ENCODE measurements at places on chromosomes 11 and 22.

DNA sequence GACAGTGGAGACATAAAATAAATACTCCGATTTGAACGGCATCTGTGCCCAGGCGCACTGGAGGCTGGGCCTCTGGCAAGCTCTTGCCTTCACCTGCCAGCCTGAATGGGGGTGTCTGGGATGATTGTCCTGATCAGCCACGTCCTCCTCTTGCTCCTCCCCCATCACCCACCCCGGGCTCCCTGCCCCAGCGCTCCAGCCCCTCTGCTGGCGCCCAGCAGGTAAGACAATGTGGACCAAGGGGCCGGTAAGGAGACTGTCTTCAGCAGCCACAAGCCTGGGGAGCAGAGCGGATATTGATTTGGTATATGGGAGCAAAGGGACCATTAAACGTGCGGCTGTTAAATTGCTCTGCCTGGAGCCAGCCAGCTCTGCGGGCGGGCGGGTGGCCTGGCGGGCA is 24.9 kb downstream of the WNT11 start:
- no peak for DNase-seq

DNA sequence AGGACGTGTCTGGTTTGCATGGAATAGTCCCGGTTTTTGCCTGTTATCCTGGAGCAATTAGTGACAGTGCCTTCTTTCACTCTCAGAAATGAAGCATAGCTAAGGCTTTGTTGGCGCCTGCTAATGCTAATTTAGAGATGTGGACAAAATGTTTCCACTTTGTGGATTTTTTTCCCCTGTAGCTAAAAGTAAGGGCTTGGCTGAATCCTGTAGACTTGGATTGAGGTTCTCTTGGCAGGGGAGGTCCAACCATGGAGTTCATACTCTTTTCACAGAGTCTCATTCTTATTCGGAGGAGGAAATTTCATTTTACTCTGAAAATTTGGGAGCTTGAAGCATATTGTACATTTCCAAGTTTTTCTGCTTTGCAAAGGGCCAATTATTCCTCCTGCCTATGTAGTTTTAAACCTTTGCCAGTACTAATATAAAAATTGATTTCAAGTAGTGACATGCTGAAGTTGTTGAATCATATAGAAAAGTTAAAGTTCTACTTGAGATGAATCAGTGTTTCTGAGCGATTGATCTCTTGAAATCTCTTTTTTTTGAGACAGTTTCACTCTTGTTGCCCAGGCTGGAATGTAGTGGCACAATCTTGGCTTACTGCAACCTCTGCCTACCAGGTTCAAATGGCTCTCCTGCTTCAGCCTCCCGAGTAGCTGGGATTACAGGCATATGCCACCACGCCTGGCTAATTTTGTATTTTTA is 20.0 kb downstream of the PPFIA1 start:
- no peak for DNase-seq

GRCh38 chr11:81942646-81943045 is 791.0 kb downstream of the FAM181B start:
- DNase-seq: no peak

- DNase-seq: no peak
Observed at GRCh38 chr11:76388408-76388807, 7.3 kb downstream of the GVQW3 start.

DNA sequence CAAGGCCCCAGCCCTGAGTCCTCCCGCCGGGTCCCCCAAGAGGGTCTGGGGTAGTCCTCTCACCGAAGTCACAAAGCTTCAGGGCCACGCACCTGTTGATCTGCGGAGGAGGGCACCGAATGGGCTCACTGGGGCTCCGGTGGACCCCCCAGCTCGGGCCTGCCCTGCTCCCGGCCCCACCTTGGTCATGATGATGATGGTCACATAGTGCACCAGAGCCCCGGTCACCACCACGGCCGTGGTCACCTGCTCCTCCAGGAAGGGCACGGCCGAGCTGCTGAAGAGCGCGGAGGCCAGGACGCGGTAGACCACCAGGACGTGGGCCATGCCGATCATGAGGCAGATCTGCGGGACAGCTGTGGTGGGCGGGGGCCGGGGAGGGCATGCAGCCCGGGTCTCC is 13.5 kb upstream of the SIGIRR start:
- no peak for DNase-seq

DNA sequence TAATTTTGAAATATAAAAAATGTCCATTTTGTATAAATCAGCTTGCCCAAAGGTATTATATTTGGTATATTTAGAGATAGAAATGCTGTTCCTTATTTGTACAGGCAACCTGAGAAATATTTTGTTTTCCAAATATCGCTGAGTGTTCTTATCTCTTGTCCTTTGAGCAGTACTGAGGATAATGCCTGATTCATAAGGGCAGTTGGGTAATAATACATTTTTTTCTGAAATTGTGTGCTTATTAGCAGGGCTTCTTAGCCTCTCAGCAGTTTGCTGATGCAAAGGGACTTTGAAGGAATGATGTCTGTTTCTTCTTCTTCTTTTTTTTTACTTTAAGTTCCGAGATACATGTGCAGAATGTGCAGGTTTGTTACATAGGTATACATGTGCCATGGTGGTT is 69.1 kb downstream of the LDLRAD3 start:
- DNase-seq: no peak

- no peak for DNase-seq
Observed at GRCh38 chr11:70378506-70379134, 19.7 kb upstream of the CTTN start.

GRCh38 chr22:45452565-45453379 is 39.3 kb downstream of the RIBC2 start:
- no peak for DNase-seq

- DNase-seq: no peak
Observed at GRCh38 chr11:84103096-84103495, 816.9 kb upstream of the CCDC90B start.

DNA sequence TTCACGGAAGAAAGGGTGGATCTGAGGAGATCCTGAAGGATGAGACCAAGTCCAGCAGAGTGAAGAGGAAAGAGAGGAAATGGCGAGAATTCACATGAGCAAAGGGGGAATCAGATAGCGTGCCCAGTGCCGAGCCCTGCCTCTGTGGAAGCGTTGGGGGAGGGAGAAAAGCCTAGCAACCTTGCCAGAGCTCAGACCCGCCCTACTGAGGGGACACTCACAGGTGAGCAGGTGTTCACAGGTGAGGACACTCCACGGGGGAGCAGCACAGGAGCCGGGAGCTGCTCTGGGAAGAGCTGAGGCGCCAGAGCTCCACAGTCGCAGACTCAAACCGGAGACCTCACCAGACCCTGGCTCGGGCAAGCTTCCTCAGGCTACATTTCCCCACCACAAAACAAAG is 56.2 kb downstream of the MICAL3 start:
- no peak for DNase-seq

GRCh38 chr11:84061726-84062125 is 775.6 kb upstream of the CCDC90B start:
- DNase-seq: no peak

DNA sequence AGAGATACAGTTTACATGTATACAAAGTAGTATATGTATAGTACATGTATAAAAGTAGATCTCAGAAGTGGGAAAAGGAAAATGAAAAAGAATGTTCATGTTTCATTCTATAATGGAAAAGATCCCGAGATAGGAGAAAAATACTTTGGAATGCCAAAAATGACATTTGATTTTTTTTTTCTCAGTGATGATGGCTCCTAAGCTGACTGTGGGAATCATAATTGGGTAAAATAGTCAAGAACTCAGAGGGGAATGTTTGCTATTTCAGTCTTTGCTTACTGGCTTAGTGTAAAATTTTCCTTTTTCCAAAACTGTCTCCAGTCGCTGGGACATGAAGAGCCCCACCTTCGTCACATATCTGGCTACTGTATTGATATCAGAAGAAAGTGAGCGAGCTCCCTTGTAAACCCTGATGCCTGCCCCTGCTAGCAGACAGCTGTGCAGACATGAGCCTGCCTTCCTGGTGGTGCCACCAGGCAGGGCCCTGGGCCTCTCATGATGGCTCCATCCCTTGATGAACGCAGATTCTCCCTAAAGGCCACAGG is 944.6 kb downstream of the NTM start:
- DNase-seq: no peak

DNA sequence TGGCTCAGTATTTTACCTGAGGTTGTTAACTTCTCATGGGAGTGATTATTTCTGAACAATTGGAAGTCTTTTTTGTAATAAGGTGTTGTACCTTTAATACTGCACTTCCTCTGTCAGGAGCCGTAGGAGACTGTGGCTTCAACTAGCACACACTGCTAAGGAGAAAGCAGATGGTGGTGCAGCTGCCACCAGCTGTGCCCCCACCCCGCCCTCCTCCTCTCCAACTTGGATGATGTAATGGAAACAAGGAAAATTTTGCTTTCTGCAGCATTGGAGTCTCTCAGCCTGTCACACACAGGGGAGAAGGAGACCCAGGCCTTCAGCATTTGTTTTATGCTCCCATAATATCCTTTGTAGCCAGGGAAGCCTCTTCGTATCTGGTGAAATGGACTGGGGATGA is 91.2 kb downstream of the TEAD1 start:
- DNase-seq: no peak

DNA sequence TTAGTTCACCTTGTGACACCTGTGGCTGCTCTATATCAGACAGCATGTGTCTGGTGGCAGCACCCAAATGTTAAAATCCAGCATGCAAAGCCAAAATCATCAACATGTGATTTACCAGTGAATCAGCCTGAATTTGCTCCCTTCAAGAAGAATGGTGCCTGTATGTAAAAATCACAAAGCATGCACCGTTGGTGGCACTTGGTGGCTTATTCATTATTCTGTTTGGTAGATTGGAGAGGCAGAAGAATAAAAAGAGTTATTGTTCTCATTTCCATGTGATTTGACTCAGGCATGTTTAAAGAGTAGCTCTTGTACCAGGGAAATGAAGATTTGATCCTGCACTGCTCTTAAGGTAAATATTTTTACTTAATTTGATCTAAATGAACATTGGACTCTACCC is 143.9 kb upstream of the MPPED2 start:
- no peak for DNase-seq

GRCh38 chr11:12159351-12160099 is 49.1 kb downstream of the MICAL2 start:
- DNase-seq: no peak

- no peak for DNase-seq
Observed at GRCh38 chr11:72686639-72687220, 12.5 kb upstream of the PDE2A start.

DNA sequence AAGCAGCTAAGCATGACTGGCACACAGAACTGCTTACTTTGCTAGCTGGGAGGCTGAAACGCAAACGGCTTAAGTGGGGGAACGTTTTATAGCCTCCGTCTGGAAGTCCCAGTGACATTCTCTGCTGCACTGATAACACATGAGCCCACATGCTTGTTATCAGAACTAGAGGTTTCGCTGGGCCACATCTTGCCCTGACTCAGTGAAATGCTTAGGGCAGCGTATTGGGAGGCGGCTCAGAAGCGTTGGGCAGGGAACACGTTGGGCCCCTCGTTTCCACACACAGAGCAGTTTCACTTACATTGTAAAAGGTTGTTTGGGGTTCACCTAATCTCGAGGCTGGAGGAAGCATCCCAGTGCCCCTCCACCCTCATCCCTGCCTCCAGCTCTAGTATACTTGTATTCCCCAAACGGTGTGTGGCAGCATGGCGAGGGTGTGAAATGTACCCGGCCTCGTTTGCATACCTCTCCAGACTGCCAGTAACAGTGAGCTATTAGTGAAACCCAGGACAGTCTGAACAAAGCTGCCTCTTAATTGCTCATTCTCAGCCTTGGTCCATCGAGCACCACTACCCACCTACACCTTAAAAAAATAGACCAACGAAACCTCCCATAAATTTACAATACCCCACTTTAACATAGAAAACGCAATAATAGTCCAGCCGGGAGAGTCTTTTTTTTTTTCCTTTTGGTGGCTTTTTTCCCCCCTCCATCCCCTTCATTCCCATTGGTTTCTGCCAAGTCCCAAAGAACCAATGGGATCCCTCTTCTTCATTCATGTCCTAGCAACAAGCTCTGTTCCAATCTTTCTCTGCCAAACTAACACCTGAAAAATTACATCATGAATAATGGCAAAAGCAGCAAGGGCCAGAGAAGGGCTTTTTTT is 218.8 kb upstream of the SORL1-AS1 start:
- no peak for DNase-seq

- no peak for DNase-seq
Observed at GRCh38 chr11:127574478-127574877, 573.9 kb upstream of the KIRREL3 start.

GRCh38 chr11:131546218-131546895 is 175.9 kb downstream of the NTM start:
- no peak for DNase-seq

DNA sequence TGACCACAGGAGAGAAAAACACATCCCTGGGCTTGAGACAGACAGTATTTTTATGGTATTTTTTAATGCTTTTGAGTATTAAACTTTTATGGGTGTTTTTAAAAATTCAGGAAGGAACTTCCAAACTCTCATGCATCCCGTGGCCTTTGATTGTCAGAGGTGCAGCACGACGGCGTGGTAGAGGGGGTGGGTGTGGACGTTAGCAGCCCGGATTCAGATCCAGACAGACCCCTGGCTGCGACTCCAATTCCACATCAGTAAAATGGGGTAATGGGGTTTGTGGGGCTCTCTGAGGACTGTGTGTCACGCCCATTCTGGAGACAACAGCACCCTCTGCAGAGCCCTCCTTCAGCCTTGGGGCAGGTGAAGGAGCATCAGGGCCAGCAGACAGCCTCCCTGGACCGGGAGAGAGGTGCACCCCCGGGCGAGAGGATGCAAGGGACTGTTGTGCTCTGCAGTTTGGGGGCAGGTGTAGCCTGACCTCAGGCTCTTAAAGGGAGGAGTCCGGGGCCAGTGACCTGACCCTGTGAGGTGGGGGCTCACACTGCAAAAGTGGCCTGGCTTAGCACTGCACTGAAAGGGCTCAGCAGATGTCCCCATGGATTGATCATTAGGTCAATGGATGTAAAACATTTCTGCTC is 1024.3 kb downstream of the TBC1D22A start:
- no peak for DNase-seq

DNA sequence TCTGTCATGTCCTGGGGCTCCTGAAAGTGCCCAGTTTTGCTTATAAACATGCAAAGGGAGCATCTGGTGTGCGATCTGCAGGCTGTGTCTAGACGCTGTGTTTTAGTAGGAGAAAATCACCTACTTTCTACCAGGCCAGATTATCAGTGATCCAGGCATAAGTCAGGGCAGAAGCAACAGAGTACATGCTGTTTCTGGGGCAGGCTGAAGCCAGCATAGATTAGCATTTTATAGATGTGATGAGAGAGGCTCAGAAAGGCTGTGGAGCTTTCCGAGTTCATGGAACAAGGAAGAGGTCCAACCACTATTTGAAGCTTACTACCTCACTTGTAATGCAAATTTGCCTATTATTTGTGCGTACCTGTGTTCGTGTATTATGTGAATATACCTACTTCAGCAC is 1208.4 kb upstream of the TENM4 start:
- DNase-seq: no peak

DNA sequence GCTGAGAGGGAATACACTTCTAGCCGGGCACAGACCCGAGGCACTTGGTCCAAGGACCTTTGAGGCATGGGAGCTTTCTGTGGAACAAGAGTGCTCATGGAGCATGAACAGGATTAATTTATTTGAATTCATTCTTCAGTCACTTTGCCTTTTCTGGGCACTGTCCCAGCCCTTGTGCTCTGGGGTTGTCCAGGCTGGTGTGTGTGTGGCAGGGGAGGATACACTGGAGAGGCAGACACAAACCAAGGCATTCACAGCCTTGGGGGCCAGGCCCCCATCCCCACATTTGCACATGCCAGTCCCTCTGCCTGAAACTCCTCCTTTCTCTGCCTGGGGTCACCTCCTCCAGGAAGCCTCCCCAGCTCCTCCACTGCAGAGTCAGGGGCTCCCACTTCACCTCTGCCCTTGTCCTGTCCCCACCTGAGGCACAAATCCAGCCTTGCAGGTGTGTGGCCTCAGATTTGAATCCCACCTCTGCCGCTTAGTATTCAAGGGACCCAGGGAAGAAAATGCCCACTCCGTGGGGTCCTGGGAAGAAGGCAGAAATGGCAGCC is 55.5 kb downstream of the MYO7A start:
- DNase-seq: no peak
